Activated CD4-positive, alpha-beta T cell treated with anti-CD3 and anti-CD28 coated beads for 36 hours (primary cell): ENCODE measurements at places on chromosomes 4 and X.

DNA sequence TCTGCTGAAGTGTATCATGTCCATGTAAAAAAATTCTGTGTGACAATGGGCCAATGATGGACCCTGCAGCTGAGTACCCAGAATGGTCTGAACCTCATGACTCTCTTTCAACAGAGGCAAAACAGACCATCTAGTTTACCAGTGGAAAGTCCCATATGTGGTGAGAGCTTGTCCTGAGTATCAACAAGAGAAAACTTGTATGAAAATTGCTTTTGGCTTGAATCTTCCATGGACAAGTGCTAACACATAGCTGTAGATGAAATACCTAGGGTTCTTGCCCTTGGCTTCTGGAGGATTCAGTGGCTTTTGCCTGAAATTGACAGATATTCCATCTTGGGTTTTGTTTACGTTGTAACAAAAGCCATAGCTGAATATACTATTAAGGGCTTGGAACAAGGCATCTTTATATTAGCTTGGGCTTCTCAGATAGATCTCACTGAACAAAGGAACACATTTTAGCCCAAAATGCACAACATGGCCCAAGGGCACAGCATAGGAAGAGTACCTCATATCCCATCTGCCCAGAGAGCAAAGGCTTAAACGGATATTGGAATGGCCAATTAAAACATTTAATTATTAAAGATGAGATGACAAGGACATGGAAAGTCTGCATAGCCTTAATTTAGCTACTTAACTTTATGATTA, 128.5 kb upstream of the HPGD start:
- H3K4me1 ChIP-seq, result no peaks in the 10 kb centered on the region
- H3K4me3 ChIP-seq, result no peak overlapping the region
- H3K27ac ChIP-seq, result no peak overlapping the region
- H3K36me3 ChIP-seq, result no peaks in the 10 kb centered on the region
- no peak for DNase-seq

DNA sequence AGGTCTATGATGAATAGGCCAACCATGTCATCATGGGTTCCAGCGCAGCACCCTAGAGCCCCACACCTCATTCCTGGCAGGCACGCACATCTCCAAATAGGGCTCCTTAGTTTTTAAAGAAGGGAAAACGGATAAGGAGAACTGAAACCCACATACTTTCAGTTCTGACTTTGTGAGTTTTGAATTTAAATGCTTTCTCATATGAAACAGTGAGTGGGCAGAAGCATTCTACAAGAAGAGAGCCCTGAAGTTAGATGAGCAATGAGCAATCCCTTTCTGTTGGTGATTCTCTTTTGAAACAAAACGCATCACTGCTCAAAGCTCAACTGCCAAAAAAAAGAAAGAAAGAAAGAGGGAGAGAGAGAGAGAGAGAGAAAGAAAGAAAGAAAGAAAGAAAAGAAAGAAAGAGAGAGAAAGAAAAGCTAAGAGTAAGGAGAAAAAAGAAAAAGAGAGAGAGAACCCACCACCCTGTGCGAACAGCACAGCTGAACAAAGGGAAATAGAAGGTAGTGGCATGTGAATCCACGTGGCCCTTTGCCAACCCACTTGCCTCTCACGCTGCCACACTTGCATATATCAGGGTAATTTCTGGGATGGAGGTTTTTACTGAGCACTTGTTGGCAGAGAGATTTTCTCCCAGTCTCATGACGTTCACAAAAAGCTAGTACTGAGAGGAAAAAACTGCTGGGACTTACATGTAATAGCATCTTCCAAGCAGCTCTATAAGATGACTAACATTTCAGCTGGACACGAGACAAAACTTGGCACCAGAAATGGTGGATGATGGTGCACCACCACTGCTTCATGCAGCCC, 31.0 kb downstream of the TMSB4X start:
- DNase-seq, result peak; percentile 44
- H3K4me1 ChIP-seq, result peaks cover 69% of the 10 kb centered on the region
- peak overlapping the region; percentile 72 for H3K4me3 ChIP-seq
- no peaks in the 10 kb centered on the region for H3K27me3 ChIP-seq

GRCh38 chr4:10730590-10730989, 46.0 kb upstream of the CLNK start:
- no peaks in the 10 kb centered on the region for H3K36me3 ChIP-seq
- no peak overlapping the region for H3K4me3 ChIP-seq
- peak overlapping the region; percentile 26 for H3K27ac ChIP-seq
- peaks cover 2% of the 10 kb centered on the region for H3K27me3 ChIP-seq

GRCh38 chrX:31058284-31058683, 13.6 kb downstream of the FTHL17 start:
- H3K27ac ChIP-seq, result no peak overlapping the region
- DNase-seq, result no peak
- no peak overlapping the region for H3K4me3 ChIP-seq
- no peaks in the 10 kb centered on the region for H3K27me3 ChIP-seq

DNA sequence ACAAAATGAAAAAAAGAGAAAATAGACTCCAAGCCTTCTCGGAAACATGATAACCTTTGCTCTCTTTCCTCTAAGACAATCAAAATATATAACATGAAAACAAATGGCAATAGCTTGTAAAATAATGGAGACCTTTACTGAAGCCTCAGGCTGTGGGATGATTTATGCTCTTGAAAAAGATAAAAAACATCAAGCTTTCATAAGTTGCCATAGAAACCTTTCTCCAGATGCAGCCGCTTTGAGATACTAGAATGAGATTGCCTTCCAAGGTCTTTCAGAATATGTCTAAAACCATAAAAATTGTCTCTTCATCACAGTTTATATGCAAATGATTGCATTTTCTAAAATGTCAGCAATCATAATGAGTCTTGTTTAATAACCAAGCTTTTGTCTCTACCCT, 31.6 kb downstream of the MAOB start:
- no peak overlapping the region for H3K27ac ChIP-seq
- DNase-seq, result no peak
- no peak overlapping the region for H3K4me3 ChIP-seq
- no peaks in the 10 kb centered on the region for H3K4me1 ChIP-seq
- H3K36me3 ChIP-seq, result no peaks in the 10 kb centered on the region

DNA sequence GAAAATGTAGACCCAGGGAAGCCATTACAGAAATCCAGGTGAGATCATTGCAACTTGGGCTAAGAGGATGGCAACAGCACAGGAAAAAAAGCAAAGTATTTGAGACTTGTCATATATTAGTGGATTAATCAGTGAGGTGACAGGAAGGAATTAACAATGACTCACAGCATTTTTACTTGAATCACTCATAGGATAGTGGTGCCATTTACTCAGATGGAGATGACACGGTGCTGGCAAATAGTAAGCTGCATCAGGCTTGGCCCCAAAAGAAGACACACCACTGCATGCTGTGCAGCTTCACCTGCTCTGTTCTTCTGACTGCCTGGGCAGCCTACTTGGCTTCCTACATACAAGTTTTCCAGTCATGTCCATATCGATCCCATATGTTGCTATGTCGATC, 144.8 kb downstream of the FRYL start:
- H3K27ac ChIP-seq, result no peak overlapping the region
- H3K27me3 ChIP-seq, result no peaks in the 10 kb centered on the region
- no peak overlapping the region for H3K4me3 ChIP-seq

DNA sequence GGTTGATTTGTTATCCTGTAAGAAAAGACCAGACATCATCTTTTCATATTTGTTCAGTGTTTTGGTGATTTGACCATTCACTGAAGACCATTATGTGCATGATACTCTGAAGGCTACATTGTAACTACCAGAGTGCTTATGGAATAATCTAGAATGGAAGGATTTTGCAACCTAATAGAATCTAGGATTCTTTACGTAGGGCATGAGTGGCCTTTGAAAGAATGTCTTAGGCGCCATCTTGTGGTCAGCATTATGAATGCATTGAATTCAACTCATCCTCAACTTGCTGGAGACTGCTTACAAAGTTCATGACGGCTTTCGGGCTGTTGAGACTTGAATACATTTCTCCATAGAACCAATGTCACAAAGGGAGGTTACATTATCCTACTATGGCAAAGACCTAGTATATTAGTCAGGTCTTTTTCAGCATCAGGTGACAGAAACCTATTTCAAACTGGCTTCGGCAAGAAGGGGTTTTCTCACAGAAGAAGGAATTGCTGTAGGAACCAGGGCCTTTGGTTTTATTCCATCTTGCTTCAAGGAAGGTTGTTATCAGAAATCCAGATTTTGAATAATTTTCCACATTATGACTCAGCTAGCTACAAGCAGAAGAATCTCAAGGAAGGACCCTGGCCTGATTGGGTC, 104.1 kb downstream of the GPAT3 start:
- no peaks in the 10 kb centered on the region for H3K36me3 ChIP-seq
- H3K27me3 ChIP-seq, result peaks cover 5% of the 10 kb centered on the region

GRCh38 chr4:29756966-29757365, 963.2 kb upstream of the PCDH7 start:
- H3K27me3 ChIP-seq, result no peaks in the 10 kb centered on the region
- no peaks in the 10 kb centered on the region for H3K4me1 ChIP-seq
- H3K4me3 ChIP-seq, result no peak overlapping the region
- no peak for DNase-seq
- no peaks in the 10 kb centered on the region for H3K36me3 ChIP-seq
